Kidney glomerular epithelial cell (primary cell): ENCODE measurements at places on chromosomes 16 and 17.

DNA sequence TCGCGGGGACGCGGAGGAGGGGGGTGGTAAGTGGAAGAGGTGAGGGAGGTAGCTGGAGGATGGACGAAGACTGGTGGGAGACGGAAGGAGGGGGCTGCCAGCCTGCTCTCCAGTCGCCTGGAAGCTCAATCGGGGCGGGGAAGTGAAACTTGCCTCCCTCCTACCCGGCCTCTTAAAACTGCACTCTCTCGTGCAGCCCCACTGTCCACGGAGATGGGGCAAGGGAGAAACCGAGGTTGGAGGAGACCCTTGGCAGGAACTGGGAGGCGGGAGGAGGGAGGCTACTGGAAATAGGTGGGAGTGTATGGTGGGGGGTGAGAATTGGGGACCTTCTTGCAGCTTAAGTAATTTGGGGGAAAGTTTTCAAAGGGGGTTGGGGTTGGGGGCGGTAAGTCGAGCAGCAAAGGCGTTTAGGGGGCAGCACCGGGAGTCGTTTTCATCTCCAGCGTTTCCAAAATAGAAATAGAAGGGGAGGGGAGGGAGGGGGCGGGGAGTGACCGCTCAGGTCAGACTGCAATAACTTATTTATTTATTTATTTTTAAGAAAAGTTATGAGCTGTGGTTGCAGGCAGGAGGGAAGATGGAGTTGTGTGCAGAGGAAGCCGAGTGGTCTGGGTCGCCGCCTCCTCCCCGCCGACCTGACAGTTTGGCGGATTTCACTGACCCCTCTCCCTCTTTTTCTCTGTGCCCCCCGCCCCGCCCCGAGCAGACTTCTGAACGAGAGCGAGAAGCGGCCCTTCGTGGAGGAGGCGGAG, 1.4 kb downstream of the SOX9 start:
- DNase-seq: peak; percentile 34

- DNase-seq: no peak
These were observed 134.4 kb downstream of the MAF start for GRCh38 chr16:79466111-79466510.

GRCh38 chr17:38914741-38915638, 10.4 kb upstream of the LASP1NB start:
- no peak for DNase-seq

- DNase-seq: no peak
These were observed 4.5 kb upstream of the FOXL1 start for GRCh38 chr16:86573646-86574508.

GRCh38 chr16:4366016-4366415, 5.6 kb upstream of the VASN start:
- no peak for DNase-seq

DNA sequence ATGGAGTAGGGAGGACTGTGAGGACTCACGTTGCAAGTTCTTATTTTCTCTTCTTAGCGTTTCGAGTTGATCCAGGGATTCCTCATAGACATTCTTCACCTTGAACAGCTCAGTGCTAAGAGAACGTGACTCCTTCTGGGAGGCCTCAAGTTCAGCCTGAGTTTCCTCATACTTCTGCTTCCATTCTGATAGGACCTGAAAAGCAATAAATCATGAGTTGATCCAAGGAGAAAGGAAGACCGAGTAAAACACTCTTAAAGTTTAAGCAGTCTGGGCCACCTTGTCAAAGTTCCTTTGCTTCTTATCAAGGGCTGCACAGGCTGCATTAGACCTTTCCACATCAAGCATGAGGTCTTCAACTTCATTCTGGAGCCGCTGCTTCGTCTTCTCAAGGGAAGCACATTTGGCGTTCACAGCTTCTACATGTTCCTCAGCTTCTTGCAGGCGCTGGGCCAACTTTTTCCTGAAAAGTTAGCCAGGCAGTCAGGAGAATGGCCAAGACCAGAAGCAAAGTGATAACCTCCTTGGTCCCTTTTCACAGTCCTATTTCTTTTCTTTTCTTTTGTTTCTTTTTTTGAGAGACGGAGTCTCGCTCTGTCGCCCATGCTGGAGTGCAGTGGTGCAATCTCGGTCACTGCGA, 23.8 kb upstream of the MYH13 start:
- no peak for DNase-seq

- no peak for DNase-seq
These were observed 9.4 kb upstream of the MEOX1 start for GRCh38 chr17:43671031-43671692.

DNA sequence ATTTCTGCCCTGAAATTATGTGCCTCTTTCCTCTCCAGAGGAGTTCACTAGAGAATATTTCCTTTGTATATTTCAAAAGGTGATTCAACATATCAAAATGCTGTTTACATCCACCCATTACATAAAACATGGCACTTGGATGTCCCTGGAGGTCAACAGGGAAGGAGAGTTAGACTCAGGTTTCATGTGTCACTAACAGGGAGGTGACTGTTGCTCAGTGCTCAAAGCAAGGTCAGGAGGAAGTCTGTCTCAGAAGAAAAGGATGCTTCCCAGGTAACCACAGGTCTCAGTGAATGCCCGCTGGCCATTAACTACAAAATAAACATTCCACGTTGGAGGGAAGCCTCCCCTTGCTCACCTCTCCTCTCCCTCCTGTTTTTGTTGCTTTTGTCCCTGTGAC, 198.6 kb downstream of the AXIN2 start:
- DNase-seq: peak; percentile 65

GRCh38 chr17:78038748-78039288, 80.3 kb downstream of the TNRC6C start:
- no peak for DNase-seq

- DNase-seq: no peak
These were observed 2.6 kb downstream of the FOXF1 start for GRCh38 chr16:86512860-86513470.

GRCh38 chr17:68821860-68822696, 133.1 kb downstream of the ABCA8 start:
- peak; percentile 87 for DNase-seq

DNA sequence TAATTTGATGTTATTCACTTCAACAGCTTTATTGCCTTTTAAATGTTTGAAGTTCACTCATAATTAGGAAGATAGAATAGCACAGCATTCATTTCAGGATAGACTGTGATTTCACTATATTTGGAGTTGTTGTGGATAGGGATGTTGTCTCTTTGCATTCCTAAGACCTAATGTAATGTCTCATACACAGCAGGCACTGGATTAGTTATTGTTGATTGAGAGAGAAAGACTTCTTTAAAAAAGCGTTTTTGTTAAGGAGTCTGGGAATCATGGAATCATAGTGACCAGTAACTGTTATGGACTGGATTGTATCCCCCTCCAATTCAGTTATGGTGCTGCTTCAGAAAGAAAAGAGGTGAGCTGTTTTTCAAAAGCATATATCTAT, 122.0 kb downstream of the USP22 start:
- DNase-seq: peak; percentile 79

DNA sequence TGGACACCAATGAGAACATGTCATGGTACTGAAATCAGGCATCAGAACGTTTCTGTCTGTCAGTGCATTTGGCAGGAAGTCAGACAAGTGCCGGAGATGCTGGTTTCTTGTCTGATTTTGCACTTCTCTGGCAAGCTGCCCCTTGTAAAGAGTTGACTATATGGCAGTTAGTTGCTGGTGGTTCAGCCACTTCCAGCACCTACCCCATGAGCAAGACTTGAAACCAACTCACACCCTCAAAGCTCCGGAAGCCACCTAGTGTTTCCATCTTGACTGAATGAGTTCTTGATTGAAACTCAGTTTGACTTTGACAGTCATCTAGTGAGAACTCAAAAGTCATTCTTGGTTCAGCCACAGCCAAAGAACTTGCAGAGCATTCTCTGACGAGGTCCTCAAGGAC, 225.1 kb downstream of the SPECC1 start:
- no peak for DNase-seq

- no peak for DNase-seq
These were observed 117.3 kb downstream of the SDK2 start for GRCh38 chr17:73526952-73527351.

DNA sequence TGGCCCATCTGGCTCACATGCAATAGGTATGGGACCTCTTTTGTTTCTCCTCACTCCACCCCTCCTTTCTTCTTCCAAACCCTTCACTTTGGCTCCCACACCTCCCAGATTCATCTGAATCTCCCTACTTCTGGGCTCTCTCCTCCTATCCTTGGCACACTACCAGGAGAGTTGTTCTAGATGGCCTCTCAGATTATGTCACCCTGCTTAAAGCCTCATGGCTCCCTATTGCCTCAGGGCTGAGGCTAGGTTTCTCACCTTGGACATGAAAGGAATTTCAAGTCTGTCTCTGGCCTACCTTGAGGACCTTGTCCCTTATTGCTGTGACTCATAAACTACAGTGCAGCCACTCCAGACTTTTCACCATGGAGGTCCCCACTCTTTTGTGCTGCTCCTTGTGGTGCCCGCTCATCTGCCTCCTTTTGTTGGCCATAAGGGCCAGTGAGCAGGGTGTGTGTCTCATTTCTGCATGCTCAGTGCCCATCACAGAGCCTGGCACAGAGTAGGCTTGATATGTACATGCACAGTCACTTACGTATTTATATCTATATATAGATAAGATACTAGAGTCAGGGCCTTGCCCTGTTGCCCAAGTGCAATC, 1.0 kb upstream of the MFAP4 start:
- no peak for DNase-seq

- DNase-seq: no peak
These were observed 34.2 kb downstream of the TBX4 start for GRCh38 chr17:61486135-61487120.

GRCh38 chr16:83995754-83996153, 27.7 kb downstream of the NECAB2 start:
- no peak for DNase-seq

GRCh38 chr17:46771561-46772474, 46.7 kb downstream of the WNT3 start:
- no peak for DNase-seq

- no peak for DNase-seq
These were observed at the start of gene RARA for GRCh38 chr17:40309031-40309948. RARA (plus strand) TSS chr17:40309180; CDS start chr17:40331219, 22,039 bp downstream.

GRCh38 chr17:29051194-29051593, 8.3 kb downstream of the PIPOX start:
- DNase-seq: no peak

DNA sequence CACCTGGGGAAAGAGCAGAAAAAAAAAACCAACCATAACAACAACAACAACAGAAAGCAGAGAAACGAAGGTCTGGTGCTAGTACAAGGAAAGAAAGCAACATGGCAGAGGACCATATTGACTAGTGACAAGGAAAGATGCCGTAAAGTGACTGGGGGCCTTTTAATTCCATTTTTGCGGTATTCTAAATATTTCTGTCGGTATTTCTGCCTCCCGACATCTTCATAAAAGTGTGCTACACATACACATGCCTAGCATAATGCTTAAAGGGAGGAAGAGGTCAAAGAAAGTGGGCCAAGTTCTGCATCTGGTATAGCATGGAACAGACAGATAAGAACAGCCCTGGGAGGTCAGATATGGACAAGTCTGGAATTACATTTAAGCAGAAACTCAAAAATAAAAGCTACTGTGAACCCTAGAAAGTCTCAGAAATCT, 19.5 kb upstream of the RNF43 start:
- no peak for DNase-seq

- no peak for DNase-seq
These were observed 21.4 kb downstream of the NTAN1 start for GRCh38 chr16:15034266-15035162.

- peak; percentile 7 for DNase-seq
These were observed 739.5 kb upstream of the EEF2KMT start for GRCh38 chr16:5837007-5837670.

DNA sequence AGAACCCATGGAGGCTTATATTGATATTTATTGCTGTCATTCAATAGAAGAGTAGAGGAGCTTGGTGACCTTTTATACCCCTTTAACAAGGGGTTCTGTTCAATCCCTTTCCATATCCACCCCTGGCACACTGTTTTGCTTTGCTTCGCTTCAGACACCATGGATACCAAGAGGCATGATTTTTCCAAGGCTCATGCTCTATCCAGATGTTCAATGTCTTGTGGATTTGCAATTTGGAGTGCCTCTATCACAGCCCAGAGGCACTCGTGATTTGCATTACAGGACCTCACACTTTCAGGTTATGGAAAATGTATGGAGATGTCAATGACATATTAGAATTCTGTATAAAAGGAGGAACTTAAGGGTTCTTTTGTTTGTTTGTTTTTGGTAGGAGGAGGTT, 21.5 kb downstream of the CFAP20 start:
- no peak for DNase-seq

DNA sequence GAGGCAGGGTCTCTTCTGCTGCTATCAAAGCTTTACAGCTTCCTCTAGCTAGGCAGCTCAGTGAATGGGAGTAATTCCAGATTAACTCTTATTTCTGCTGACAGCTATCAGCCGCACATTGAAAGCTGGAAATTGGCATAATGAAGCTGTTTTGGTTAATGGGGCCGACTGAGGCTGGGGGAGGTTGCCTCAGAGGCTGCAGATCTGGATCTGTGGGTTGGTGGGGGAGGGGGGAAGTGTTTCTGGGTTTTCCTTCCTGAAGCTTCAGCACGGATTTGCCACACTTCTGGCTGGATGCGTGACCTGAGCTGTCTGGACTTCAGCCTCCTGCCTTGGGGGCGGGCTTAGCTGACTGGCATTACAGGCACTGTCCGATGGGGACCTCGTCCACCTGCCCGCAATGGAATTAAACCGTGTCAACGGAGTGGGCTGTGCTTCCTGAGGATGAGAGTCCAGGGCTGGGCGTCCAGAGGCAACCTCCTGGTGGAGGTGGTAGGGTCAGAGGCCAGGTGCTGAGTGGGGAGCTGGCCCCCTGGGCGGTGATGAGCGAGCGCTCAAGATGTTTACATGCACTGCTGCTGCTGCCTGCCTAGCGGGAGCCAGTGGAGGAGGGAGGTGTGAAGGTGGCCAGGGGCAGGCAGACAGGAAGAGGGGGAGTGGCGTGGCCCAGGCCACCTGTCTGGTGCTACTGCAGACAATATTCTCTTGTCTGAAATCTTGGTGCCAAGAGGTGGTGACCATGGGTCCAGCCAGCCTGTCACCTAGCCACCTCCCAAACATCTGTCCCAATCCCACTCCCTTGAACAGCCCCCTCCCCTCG, 6.7 kb upstream of the ABCC3 start:
- peak; percentile 55 for DNase-seq

GRCh38 chr16:71895679-71896365, 491 bp downstream of the IST1 start:
- peak; percentile 46 for DNase-seq

GRCh38 chr16:87202346-87202745, 114.8 kb downstream of the C16orf95 start:
- no peak for DNase-seq

DNA sequence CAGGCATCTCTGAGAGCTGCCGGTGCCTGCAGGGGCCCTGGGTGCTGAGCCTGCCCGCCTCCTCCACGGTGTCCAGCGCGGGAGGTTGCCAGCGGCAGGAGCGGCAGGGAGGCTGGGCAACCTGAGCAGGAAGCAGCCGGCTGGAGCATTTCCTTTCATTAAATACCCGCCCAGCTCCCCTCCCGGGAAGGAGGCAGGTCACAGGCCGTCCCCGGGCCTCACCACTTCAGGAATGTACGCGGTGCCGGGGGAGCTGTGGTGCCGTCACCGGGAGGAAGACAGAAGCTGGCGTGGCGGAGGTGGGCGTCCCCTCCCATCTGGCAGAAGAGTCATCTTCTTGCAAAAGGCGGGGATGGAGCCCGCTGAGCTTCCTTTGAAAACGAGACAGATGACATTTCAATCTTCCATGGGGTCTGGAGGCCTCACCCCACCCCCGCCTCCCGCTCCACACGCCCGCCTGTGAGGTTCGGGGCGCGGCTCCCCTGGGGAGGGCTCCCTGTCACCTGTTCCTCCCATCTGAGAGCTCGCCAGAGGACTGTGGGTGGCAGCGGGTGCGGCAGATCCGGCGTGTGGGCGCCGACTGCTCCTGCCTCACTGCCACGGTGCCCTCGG, 16.0 kb downstream of the SOX8 start:
- DNase-seq: peak; percentile 25
